ENCODE measurements at places on chromosomes 13 and 19.

DNA sequence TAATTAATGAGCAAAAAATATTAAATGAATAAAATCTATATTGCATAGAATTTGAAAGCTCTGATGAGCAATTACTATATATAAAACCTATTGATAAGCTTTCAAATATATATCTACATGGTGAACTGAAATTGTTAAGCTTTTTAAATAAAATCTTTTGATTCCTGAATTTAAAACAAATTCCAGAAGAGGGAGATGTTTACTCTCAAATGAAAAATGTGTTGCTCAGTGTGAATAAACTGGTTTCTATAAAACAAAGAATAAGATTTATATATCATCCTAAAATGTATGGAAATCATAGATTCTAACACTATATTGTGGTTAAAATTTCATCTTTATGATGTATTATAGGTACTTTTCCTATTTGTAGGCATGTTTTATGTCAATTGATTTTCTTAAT, 171.5 kb upstream of the SLITRK6 start:
- DNase-seq: peak; percentile 41

GRCh38 chr13:105702441-105702840, 833.0 kb downstream of the EFNB2 start:
- no peak for DNase-seq

DNA sequence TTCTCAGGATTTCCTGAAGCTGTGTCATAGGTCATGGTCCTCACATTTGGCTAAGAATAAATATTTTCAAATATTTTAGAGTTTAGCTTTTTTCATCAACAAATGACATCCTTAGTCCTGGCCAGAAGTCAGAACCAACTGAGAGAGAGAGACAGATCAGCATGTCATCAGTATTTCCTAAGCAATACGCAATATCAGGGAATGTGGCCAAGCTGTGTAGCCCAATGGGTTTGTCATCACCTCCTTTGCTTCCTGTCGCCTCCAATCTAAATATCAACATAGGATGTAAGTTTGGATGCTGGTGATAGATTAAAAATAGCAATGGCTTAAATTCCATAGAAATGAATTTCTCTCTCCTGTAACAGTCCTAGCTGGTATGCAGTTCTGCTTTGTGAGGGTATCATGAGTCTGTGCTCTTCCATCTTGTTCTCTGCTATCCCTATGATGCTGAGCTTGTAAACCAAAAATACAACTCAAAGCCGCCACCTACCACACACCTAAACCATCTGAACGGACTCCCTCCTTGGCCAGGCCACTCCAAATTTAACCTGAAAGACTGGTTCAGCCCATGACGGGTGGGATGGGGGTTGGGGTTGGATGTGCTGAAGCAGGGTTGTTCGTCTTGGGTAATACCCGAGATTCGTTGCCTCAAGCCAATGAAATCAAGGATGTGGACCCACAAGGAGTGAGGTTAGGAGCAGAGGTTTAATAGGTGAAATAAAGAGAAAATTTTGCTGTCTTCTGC, 10.0 kb upstream of the IGSF23 start:
- DNase-seq: peak; percentile 76

DNA sequence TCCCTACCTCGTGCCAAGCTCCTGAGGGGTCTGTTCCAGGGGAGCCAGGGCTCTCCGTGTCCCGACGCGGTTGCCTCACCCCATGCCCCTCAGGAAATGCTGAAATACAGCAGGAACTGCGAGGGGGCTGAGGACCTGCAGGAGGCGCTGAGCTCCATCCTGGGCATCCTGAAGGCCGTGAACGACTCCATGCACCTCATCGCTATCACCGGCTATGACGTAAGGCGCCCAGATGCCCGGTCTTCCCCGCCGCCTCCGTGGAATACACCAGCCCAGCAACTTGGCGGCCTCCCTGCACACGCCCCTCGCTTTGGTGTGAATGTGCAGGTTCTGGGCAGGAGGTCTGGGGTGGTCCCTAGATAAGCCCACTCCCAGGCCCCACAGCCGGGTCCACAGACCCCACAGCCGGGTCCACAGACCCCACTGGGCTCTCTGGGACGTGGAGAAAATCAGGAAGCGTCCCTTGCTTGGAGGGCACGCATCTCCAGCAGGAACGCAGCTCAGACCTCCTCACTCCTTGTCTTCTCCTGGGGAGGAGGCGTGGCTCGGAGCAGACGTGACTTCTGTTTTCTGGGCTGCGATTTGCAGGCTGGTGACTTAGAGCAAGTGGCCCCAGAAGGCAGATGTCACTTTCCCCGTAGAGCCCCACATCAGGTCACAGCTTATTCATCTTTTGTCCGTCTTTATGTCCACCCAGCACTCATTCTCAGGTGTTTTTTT, 19.4 kb upstream of the F7 start:
- DNase-seq: no peak

- no peak for DNase-seq
Measured at GRCh38 chr13:101325423-101325822, 90.9 kb downstream of the NALCN start.

DNA sequence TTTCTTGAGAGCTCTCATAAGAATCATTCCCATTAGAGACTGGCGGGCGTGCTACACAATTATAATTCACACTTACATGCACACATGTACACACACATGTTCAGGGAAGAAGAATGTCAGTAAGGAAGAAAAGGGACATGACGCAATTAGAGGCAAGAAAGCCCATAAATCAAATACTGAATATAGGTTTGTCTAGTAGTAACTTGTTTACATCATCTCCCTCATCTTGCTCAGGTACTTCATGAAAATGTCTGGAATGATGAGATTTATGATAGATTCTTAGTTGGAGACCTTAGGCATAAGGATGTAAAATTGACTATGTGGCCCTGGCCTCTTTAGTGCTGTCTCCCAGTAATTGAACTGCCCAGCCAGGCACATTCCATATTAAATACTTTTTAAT, 628.0 kb upstream of the PCDH20 start:
- no peak for DNase-seq

DNA sequence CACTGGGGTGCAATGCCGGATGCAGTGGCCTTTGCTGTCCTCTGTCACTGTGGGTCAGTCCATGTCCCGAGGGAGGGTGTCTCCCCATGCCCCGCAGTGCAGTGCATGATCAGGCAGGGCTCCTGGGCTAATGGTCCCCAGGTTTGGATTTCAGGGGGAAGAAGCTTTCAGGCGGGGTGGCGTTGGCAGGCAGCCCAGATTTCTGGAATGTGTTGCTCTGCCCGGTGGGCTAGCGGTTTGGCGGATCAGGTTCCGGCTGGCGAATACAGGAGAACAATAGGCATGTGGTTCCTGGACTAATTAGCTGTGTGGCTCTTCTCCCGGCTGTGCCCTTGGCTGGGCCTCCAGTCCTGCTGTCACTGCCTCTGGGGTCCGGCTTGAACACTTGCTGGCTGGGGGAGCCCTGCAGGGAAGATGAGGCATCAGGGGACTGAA, 141.3 kb downstream of the FGF9 start:
- DNase-seq: no peak
